Activated naive CD4-positive, alpha-beta T cell treated with anti-CD3 and anti-CD28 coated beads, Interleukin-2, amount 10 ng/mL, durations not matched to agents 5 hours and 36 hours (primary cell): ENCODE measurements at places on chromosomes 4 and X. TPM values are rescaled to one million over a fixed set of nuclear protein-coding genes. Genes with fewer than 3 reads are reported as not detected.

Gene CTAG1A
- total RNA-seq, result not detected

Gene GDI1
- total RNA-seq, result 108 TPM

Gene KLB
- not detected for total RNA-seq

Gene TLR3
- 0.40 TPM for total RNA-seq

Gene SLC6A8
- 1.4 TPM for total RNA-seq

Gene MBNL3
- total RNA-seq, result 28.1 TPM

Gene ARHGAP24
- total RNA-seq, result not detected

Gene RGN
- not detected for total RNA-seq

Gene NHSL2
- total RNA-seq, result 0.53 TPM

Gene SPANXA2
- total RNA-seq, result not detected

Gene PABPC4L
- not detected for total RNA-seq

Gene ZCCHC4
- 10.5 TPM for total RNA-seq

Gene RADX
- total RNA-seq, result 5.9 TPM

Gene ZBTB49
- total RNA-seq, result 5.8 TPM

Gene CT47B1
- not detected for total RNA-seq

Gene UGT2B28
- not detected for total RNA-seq

Gene ARX
- not detected for total RNA-seq
